Breast epithelium (tissue), 4 donors: ENCODE measurements at places on chromosomes 7 and 10. TPM values are rescaled to one million over a fixed set of nuclear protein-coding genes. Genes with fewer than 3 reads are reported as not detected.

- H3K27me3 ChIP-seq, result no peaks in the 10 kb centered on the region
- no peaks in the 10 kb centered on the region for H3K36me3 ChIP-seq
- no peak for DNase-seq
- no peak overlapping the region for H3K4me3 ChIP-seq
Measured at GRCh38 chr7:125467996-125468854, 538.6 kb upstream of the POT1 start.

DNA sequence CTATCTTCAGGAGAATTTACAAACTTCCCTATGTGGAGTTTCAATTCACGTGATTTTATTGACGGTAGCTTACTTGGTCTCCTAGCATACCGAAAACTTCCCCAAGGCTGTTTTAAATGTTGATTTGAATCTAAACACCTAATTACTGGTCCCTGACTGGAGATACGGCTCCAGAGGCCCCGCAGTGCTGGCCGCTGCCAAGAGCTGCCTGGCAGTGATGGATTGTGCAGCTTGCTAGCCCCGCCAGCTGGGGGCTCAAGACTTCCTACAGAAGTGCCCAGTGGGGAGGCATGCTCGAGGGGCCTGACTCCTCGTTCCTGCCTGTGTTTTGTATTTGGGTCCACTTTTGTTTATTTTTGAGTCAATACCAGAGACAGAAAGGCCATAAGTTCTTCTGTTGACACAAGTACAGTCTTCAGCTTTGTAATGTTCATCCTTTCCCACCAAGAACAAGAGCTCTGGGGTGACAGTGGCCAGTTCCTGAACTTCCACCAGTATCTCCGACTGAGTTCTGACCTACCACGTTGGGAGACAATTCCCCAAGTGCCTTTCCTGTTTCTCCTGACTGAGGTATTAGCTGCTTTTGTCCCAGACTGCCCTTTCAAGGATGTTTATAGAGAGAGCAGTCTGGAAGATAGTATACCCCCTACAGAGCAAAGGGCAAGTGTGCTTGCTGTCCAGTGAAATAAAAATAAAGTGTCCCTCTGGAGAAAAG is 80.7 kb upstream of the CXCL12 start:
- no peak overlapping the region for H3K4me3 ChIP-seq
- H3K36me3 ChIP-seq, result no peaks in the 10 kb centered on the region
- no peak for DNase-seq
- H3K27me3 ChIP-seq, result no peaks in the 10 kb centered on the region

- H3K4me3 ChIP-seq, result peak within 1 kb of the TSS; percentile 64
- H3K4me1 ChIP-seq, result no peaks in the 10 kb centered on the region
Measured at GRCh38 chr10:49115015-49115795, at the start of gene VSTM4. Gene VSTM4 (minus strand): TSS chr10:49115522. CDS start chr10:49115485, 37 bp downstream.

Gene NKX1-2
- total RNA-seq, result 0.73 TPM

Gene STEAP1B
- 0.32 TPM for total RNA-seq
